HCT116 (cell line): ENCODE measurements at places on chromosomes 5 and 9. TPM values are rescaled to one million over a fixed set of nuclear protein-coding genes. Genes with fewer than 3 reads are reported as not detected.

DNA sequence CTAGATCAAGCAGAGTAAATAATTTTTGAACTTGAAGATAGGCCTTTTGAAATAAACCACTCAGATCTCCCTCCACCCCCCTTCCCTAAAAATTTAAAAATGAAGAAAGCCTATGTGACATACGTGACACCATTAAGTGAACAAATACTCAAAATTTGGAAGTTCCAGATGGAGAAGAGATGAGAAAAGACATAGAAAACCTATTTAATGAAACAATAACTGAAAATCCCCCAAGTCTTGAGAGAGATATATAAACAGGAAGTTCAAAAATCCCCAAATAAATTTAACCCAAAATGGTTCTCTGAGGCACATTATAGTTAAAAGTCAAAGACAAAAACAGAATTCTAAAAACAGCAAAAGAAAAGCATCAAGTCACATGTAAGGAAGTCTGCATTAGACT lies 428.6 kb downstream of the PSAT1 start:
- no peak overlapping the region for H3K4me3 ChIP-seq
- no peak overlapping the region for H3K27ac ChIP-seq
- H3K27me3 ChIP-seq = no peaks in the 10 kb centered on the region
- no peak for DNase-seq
- H3K4me1 ChIP-seq = no peaks in the 10 kb centered on the region

- H3K27me3 ChIP-seq = no peaks in the 10 kb centered on the region
- H3K4me1 ChIP-seq = no peaks in the 10 kb centered on the region
- DNase-seq = no peak
Observed at GRCh38 chr5:154923441-154924430, 14.3 kb downstream of the GEMIN5 start.

DNA sequence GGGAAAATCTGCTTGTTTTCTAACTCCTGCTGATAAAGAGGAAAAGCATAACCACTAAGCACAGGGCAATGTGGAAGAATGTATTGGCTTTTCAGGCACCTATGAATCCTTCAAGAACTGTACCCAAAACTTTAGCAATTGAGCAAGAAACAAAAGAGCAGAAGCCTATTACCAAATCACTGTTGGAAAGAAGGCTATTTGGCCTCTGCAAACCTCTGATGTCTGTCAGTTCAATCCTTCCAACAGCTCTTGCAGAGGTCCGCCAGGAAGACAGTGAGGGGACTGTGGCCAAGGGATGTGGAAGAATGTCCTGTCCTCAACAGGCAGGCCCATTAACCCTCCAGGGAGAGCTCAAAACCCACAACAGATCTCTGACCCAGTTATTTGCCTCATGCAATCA lies 328.6 kb downstream of the ENC1 start:
- H3K4me1 ChIP-seq = peaks cover 12% of the 10 kb centered on the region
- no peaks in the 10 kb centered on the region for H3K27me3 ChIP-seq
- no peak overlapping the region for H3K27ac ChIP-seq
- no peaks in the 10 kb centered on the region for H3K36me3 ChIP-seq
- DNase-seq = no peak
- no peak overlapping the region for H3K4me3 ChIP-seq

DNA sequence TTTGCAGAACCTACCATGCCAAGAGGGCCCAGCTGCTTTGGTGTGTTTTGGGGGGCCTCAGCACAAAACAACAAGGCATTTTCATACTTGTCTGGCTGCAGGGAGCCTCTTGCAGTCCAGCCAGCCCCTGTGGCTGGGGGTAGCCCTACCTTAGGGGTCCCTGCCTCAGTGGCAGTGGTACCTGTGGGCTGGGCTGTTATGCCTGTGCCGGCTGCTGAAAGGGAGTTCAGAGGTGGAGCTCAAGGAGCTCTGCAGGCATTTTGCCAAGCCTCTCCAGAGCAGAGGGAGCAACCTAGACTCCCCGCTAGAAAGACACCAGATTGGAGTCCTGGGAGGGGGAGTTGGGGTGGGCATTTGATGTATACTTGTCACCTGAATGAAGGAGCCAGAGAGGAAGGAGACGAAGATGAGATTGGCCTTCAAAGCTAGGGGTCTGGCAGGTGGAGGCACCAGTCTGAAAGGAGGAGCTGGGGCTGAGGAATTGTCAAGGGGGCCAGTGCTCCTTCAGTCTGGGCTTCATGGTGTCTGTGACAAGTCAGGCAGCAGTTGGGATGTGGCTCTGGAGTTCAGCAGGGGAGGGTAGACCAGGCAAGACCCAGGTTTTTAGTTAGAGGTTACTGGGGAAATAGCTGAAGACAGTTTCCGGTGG lies 1.5 kb downstream of the SHROOM1 start:
- H3K27me3 ChIP-seq = no peaks in the 10 kb centered on the region
- peak overlapping the region; percentile 73 for H3K4me3 ChIP-seq
- no peak for DNase-seq
- no peak overlapping the region; the same call in 1 of the 2 replicates for H3K27ac ChIP-seq
- H3K36me3 ChIP-seq = no peaks in the 10 kb centered on the region
- peaks cover 12% of the 10 kb centered on the region; the same call in 1 of the 2 replicates for H3K4me1 ChIP-seq

DNA sequence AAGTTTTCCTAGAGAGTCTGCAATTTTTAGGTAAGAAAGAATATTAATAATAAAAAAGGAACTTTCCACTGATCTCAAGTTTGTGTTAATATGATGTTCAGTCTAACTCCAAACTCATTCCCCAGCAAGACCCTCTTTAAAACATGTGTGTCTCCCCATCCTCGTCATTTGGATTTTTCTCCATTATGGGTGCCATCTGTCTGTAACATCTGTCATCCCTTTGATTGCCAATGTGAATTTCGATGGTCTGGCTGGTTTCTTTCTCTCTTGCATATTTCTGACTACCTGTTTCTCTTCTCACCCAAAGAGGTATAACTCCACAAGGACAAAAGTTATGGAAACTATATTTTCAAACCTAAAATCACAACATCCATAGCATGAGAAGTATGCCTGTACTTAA lies 4.4 kb downstream of the TAS2R1 start:
- H3K27ac ChIP-seq = no peak overlapping the region
- H3K4me3 ChIP-seq = no peak overlapping the region
- no peaks in the 10 kb centered on the region for H3K27me3 ChIP-seq
- no peak for DNase-seq

GRCh38 chr5:35195472-35195852 lies 34.8 kb downstream of the PRLR start:
- H3K27ac ChIP-seq = no peak overlapping the region
- H3K4me1 ChIP-seq = no peaks in the 10 kb centered on the region
- no peak overlapping the region for H3K4me3 ChIP-seq
- H3K27me3 ChIP-seq = peaks cover 52% of the 10 kb centered on the region

- peak; percentile 19 for DNase-seq
- H3K4me1 ChIP-seq = no peaks in the 10 kb centered on the region
- H3K4me3 ChIP-seq = no peak overlapping the region
- H3K27me3 ChIP-seq = no peaks in the 10 kb centered on the region
Observed at GRCh38 chr5:56900858-56901578, 8.4 kb upstream of the SETD9 start.

GRCh38 chr9:88197781-88198340 lies 59.6 kb upstream of the SPATA31C2 start:
- H3K4me1 ChIP-seq = peaks cover 13% of the 10 kb centered on the region
- no peaks in the 10 kb centered on the region for H3K36me3 ChIP-seq
- no peak overlapping the region for H3K27ac ChIP-seq
- no peak for DNase-seq
- no peaks in the 10 kb centered on the region for H3K27me3 ChIP-seq

DNA sequence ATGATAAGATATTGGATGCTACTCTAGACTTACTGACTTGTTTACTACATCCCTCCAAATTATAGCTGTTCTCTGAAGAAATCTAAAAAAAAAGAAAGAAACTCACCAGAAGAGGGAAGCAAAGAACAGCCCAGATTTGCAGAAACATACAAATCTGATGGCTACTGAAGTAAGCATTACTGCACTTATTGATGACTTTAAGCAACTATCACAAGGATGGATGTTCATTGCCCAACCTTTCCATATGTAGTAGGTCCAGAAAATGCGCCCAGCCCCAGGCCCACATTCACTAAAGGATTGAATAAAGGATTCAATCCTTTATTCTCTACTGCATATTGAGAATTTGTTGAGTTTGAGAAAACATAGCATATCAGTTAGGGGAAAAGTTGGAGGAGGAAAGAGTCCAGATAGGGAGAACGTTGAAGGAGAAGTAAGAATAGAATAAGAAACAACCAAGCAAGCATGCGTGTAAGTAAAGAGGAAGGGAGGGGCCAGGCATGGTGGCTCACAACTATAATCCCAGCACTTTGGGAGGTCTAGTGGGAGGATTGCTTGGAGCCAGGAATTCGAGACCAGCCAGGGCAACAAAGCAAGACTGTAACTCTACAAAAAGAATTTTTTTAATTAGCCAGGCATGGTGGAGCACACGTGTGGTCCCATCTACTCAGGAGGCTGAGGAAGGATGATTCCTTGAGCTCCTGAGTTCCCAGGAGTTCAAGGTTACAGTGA lies 33.8 kb upstream of the DTWD2 start:
- no peak overlapping the region for H3K4me3 ChIP-seq
- no peaks in the 10 kb centered on the region for H3K4me1 ChIP-seq
- H3K27ac ChIP-seq = no peak overlapping the region

DNA sequence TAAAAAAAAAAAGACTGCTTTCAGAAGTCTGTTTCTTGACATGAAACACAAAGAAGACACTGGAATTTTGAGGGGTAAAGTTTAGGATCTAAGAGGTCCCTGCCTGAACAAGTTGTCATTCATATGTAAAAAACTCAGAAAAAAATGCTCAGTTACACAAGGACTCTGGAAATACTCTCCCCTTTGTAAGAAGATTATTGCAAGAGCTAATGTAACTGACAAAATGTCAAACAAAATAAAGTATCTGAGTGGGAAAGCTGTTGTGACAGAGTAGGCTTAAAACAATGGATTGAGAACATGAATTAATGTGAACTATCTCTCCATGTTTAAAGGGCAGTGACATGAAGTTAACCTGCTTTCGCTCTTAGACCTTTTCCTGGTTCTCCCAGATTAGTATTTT lies 416.7 kb upstream of the TYRP1 start:
- no peaks in the 10 kb centered on the region for H3K36me3 ChIP-seq
- no peak for DNase-seq
- H3K4me3 ChIP-seq = no peak overlapping the region
- no peaks in the 10 kb centered on the region for H3K4me1 ChIP-seq
- no peak overlapping the region for H3K27ac ChIP-seq

- no peaks in the 10 kb centered on the region for H3K27me3 ChIP-seq
- no peaks in the 10 kb centered on the region for H3K36me3 ChIP-seq
- H3K4me1 ChIP-seq = no peaks in the 10 kb centered on the region
Observed at GRCh38 chr9:1031951-1032601, 18.1 kb upstream of the DMRT2 start.

DNA sequence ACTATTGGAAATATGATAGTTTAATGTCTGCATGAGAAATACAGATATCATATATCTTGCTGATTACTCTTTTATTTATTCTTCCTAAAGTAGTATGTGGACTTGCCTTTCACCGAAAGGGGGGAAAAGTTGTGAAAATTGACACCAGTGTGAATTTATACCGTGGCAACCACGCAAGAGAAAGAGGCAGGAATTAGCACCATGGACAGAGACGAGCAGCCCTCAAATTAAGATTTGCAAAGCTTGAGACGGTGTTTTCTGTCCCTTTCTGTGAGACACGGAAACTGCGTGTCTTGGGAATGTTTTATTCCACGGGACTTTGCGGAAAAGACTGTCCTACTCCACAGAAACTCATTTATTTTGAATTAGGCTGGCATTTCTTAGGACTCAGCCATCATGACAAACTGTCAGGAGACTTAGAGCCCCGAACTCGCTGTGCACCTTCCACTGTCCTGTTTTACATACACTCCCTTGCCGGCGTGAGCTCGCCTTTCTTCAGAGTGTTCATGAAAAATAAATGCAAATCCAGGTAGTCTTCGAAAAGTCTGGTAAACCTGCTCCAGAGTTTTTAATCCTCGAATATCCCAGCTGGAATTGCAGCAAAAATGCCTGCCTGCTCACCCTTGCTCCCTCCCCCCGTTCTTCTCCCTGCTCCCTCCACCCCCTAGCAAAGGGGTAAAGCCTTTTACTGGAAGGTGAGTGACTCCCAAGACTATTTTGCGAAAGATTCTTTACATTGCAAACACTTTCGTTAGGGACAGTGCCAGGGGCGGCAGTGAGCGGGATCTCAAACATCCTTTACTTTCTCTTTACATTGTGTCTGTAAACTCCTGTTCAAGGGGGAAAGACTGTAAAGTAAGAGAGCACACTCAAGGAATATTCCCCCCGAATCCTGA lies 3.8 kb upstream of the ELAVL2 start:
- H3K27ac ChIP-seq = no peak overlapping the region
- H3K4me1 ChIP-seq = no peaks in the 10 kb centered on the region
- H3K36me3 ChIP-seq = no peaks in the 10 kb centered on the region
- H3K4me3 ChIP-seq = no peak overlapping the region
- H3K27me3 ChIP-seq = no peaks in the 10 kb centered on the region
- no peak for DNase-seq

DNA sequence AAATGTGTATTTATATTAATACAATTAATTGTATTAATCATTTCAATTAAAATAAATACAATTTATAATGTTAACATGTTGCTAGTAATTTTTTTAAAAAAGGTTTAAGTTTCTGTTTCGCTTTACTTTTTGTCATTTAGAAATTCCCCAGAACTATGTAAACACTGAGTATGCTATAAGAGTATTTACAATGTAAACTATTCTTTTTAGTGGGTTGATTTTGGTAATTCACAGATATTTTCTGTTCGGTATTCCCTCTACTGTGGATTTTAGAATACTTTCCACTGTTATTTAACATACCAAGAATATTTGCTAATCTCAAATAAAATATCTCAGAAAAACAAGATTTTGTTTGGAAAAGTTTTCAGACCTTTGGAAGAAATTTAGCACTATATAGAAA lies 1564.4 kb downstream of the EFNA5 start:
- H3K4me3 ChIP-seq = no peak overlapping the region
- DNase-seq = no peak
- H3K36me3 ChIP-seq = no peaks in the 10 kb centered on the region
- no peak overlapping the region for H3K27ac ChIP-seq

DNA sequence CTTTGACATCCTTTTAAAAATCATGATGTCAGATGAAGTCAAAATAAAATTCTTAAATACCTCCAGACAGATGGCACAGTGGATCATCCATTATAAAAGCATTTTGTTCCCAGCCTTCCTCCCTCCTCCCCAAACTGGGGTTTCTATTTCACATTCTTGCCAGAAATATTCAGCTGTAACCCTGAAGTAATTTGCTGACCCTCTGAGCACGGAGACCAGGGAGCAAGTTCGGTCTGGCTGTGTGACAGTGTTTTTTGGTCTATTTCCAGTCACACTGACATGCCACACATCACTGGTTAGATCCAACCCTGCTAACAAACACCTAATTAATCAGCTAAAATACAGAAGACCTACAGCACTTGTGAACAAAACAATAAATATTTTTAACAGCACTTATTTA lies 126.2 kb upstream of the DMRT1 start:
- H3K27ac ChIP-seq = no peak overlapping the region
- H3K36me3 ChIP-seq = no peaks in the 10 kb centered on the region
- H3K4me3 ChIP-seq = no peak overlapping the region
- no peaks in the 10 kb centered on the region for H3K27me3 ChIP-seq
- H3K4me1 ChIP-seq = no peaks in the 10 kb centered on the region

GRCh38 chr9:31588756-31589155 lies 795.7 kb upstream of the ACO1 start:
- no peaks in the 10 kb centered on the region for H3K4me1 ChIP-seq
- no peak overlapping the region for H3K27ac ChIP-seq
- H3K36me3 ChIP-seq = no peaks in the 10 kb centered on the region

- H3K4me1 ChIP-seq = no peaks in the 10 kb centered on the region
- H3K27me3 ChIP-seq = peaks cover 65% of the 10 kb centered on the region
- H3K4me3 ChIP-seq = no peak overlapping the region
- H3K27ac ChIP-seq = no peak overlapping the region
- H3K36me3 ChIP-seq = no peaks in the 10 kb centered on the region
Observed at GRCh38 chr5:168899264-168899663, 320.1 kb upstream of the PANK3 start.

Gene GABBR2
- 0.15 TPM for total RNA-seq

Gene ASTN2
- 4.8 TPM for total RNA-seq

Gene SGCD
- total RNA-seq = not detected

Gene RBM27
- 15.2 TPM for total RNA-seq

Gene WHRN
- total RNA-seq = 12.8 TPM

Gene CAMK4
- 10.2 TPM for total RNA-seq

Gene PTGS1
- total RNA-seq = 3.5 TPM
